ENCODE measurements at places on chromosomes 12 and 14. TPM values are rescaled to one million over a fixed set of nuclear protein-coding genes. Genes with fewer than 3 reads are reported as not detected.

- no peak for DNase-seq
These were observed 374.4 kb downstream of the ZFP36L1 start for GRCh38 chr14:68418174-68419118.

- DNase-seq: no peak
These were observed 31.5 kb downstream of the RAD9B start for GRCh38 chr12:110533607-110534006.

GRCh38 chr12:81257947-81258551 is 180.2 kb downstream of the ACSS3 start:
- DNase-seq: no peak

GRCh38 chr14:101167428-101167827 is 263.9 kb upstream of the RTL1 start:
- DNase-seq: no peak

DNA sequence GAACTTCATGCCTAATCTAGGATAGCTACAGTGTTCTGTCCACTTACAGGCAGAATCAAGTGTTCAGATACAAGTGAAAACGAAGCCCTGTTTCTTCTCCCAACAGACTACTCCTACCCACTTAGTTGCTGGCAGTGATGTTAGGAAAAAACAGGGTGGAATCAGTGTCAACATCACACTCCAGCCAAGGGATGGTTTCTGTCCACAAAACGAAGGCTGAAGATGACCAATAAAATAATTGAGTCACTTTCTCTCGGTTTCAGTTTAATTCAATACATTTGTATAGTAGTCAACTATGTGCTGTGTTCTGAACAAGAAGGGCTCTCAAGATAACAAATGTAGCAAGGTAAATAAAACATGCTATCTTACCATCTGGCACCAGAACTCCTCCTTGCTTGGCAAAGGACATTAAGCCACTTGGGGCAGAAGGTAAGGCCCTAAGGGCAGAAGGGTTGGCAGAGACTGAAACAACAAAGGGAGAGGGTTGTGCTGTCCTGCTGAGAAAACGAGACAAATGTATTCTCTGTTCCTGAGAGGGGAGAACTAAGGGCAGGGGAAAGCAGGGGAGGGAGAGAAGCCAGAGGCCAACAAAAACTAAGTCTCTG is 393.6 kb downstream of the DPF3 start:
- no peak for DNase-seq

DNA sequence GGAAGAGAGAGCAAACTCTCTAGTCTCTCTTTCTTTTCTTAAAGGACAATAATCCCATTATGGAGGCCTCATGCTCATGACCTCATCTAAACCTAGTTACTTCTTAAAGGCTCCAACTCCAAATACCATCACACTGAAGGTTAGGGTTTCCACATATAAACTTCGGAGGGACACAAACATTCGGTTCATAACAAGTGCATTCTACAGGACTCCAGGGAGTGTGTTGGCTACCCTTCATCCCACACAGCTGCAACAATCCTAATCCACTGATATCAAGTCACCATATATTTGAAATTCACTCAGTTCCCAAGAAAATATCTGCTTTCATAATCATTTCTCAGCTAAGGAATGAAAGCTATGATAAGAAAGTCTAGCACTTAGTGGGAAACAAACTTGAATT is 265.9 kb upstream of the PLEKHG7 start:
- no peak for DNase-seq

DNA sequence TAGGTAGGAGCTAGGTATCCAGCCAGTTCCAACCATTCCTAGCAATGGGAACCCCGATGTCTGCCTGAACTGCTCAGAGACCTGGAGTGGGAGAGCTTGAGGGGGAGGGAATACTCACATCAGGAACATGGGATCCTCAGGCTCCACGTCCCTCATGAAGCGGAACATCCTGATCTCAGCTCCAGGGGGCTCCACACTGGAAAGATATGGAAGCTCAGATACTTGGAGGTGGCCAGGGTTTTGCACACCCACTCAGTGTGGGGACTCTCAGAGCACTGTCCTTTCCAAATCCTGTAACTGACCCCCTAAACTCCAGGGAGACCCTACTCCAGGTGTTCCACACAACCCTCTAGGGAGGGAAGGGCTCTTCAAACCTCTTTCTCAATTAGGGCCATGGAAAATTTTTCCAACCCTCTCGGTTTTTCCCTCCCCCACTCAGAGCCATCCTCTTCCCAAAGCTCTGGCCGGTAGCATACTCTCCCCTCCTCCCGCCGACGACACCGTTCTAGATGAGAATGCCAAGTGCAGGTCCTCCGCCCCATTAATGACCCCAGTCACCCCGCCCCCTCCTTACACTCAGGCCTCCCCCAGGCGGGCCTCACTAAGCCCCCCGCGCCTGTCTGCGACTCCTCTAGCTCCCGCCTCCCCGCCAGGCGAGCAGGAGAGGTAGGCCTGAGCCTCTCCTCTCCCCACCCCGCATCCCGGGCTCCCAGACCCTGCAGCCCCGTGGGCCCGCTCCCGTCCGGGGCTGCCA is 597 bp downstream of the MLF2 start:
- no peak for DNase-seq

DNA sequence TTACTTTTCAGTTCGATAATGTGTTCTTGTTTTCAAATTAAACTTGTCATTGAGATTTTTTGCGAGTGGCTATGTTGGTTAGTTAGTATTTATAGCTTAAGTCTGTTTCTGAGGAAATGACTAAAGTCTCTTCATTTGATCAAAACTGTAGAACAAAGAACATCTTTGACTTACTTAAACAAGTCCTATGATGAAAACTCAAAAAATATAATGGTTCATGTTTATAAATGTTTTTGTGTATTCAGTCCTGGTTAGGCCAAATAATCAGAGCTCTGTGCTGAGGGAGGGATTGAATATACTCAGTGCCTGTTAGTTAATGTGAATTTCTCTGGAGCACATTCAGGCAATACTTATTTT is 51.7 kb downstream of the PPFIBP1 start:
- no peak for DNase-seq

- DNase-seq: no peak
These were observed 85.0 kb downstream of the SYT1 start for GRCh38 chr12:78949532-78949931.

DNA sequence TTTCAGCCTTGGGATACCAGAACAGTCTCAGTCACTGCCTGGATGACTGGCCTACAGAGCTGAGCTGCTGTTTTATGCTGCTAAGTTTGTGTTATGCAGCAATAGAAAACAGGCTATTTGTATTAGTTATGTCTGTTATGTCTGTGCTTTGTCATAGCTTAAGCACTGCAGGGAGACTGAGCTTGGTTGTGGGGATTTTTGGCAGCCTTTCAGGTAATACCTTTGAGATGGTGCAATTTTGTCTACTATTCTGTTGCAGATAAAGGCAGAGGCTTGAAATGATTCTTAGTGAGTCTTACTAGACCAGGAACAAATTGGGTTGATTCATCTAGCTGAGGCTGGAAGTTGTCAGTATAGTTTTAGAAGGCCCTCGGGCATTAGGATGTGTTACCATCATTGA is 201.3 kb upstream of the RBM19 start:
- no peak for DNase-seq

- DNase-seq: no peak
These were observed 30.3 kb upstream of the SLC24A4 start for GRCh38 chr14:92292673-92293072.

DNA sequence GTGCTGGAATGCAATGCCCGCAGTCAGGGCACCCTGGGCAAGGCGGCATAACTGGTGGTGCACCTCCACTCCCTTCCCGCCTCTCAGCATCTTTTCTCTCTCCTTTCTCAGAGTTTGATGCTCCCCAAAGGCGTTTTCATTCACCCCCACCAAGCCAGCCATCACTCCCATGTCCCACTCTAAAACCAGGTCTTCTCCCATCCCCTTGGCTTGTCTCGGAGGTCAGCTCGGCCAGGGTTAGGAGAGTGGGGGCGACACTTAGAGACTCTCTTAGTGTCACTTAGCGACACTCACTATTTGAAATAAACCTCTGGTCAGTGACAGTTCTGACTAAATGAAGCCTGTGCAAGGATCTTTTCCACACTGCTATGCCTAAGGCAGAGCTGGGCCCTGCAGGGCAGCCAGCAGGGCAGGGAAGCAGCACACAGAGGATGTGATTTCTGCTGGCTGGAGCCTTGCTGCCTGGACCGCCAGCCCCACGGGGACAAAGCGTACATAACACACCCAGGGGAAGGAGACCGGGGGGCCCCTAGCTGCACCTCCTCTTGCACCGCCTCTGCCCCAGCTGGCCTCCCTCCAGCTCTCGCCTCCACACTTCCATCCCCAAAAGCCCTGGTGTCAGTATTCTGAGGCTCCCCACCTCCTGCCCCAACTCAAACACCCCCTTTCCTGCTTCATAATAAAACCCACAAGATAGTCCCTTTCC is 64.5 kb downstream of the VWF start:
- no peak for DNase-seq

- DNase-seq: no peak
These were observed 13.4 kb downstream of the GPRC5D start for GRCh38 chr12:12938541-12938940.

The MYH7 gene
- total RNA-seq: not detected

The TMEM63C gene
- total RNA-seq: 0.51 TPM

The EPYC gene
- not detected for total RNA-seq

The NDUFB1 gene
- 119 TPM for total RNA-seq

The FOXG1 gene
- total RNA-seq: not detected

The GPRC5D gene
- not detected for total RNA-seq

The RTL1 gene
- not detected for total RNA-seq

The HOXC12 gene
- not detected for total RNA-seq
